ENCODE measurements at places on chromosomes 12 and 14.

- DNase-seq: no peak
These were observed 51.7 kb upstream of the RASSF8 start for GRCh38 chr12:25906651-25907340.

- no peak for DNase-seq
These were observed 15.5 kb upstream of the TCTN2 start for GRCh38 chr12:123655420-123655819.

- no peak for DNase-seq
These were observed 263.2 kb downstream of the TRHDE start for GRCh38 chr12:72535212-72535990.

GRCh38 chr14:87094913-87095312, 898.1 kb downstream of the GALC start:
- no peak for DNase-seq
